ENCODE measurements at places on chromosomes 2 and 18. TPM values are rescaled to one million over a fixed set of nuclear protein-coding genes. Genes with fewer than 3 reads are reported as not detected.

GRCh38 chr2:191929288-191929687 lies 82.4 kb upstream of the CAVIN2 start:
- H3K27ac ChIP-seq = no peak overlapping the region
- peaks cover 7% of the 10 kb centered on the region for H3K4me1 ChIP-seq
- no peaks in the 10 kb centered on the region for H3K27me3 ChIP-seq
- DNase-seq = no peak
- H3K4me3 ChIP-seq = no peak overlapping the region
- H3K36me3 ChIP-seq = no peaks in the 10 kb centered on the region

- peaks cover 4% of the 10 kb centered on the region for H3K4me1 ChIP-seq
- H3K27ac ChIP-seq = no peak overlapping the region
- no peaks in the 10 kb centered on the region for H3K36me3 ChIP-seq
- no peak overlapping the region for H3K4me3 ChIP-seq
- no peaks in the 10 kb centered on the region for H3K27me3 ChIP-seq
Observed at GRCh38 chr18:56889621-56890020, 238.5 kb downstream of the WDR7 start.

DNA sequence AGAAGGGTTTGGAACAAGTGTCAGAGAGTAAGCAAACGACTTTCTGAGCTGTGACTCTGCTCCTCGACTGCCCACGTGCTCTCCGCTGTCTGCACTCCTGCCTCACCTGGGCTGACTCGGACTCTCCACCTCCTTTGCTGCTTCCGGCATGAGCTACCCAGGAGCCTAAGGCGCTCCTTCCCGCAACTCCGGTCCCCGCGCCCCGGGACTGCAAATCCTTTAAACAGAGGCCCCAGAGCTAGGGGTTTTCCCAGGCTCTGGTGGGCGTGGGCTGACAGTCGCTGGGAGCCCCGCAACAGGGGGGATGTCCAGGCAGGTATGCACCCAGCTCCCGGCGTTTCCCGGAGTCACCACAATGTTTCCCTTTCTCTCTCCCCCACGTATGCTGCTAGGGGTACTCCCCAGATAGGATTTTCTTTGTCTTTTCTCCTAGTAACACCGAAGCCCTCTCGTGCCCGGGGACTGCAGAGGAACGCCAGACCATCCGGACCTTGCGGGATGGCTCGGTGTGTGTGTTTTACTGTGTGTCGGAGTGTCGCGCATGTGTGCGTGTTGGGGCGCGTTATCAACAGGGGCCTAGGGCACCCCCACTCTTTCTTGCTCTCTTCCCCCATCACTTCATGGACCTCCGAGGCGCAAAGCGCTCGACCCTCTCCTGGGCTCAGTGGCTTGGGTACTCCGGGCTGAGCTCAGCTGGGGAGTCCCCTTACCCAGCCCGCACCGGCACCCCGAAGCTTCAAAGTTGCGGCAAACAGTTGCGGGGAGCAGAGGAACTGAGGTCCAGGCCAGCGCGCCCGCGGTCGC lies 691 bp upstream of the THSD7B start:
- DNase-seq = peak; percentile 79
- no peak overlapping the region for H3K27ac ChIP-seq
- H3K27me3 ChIP-seq = peaks cover 25% of the 10 kb centered on the region
- H3K4me1 ChIP-seq = peaks cover 3% of the 10 kb centered on the region
- H3K4me3 ChIP-seq = peak overlapping the region; percentile 95

DNA sequence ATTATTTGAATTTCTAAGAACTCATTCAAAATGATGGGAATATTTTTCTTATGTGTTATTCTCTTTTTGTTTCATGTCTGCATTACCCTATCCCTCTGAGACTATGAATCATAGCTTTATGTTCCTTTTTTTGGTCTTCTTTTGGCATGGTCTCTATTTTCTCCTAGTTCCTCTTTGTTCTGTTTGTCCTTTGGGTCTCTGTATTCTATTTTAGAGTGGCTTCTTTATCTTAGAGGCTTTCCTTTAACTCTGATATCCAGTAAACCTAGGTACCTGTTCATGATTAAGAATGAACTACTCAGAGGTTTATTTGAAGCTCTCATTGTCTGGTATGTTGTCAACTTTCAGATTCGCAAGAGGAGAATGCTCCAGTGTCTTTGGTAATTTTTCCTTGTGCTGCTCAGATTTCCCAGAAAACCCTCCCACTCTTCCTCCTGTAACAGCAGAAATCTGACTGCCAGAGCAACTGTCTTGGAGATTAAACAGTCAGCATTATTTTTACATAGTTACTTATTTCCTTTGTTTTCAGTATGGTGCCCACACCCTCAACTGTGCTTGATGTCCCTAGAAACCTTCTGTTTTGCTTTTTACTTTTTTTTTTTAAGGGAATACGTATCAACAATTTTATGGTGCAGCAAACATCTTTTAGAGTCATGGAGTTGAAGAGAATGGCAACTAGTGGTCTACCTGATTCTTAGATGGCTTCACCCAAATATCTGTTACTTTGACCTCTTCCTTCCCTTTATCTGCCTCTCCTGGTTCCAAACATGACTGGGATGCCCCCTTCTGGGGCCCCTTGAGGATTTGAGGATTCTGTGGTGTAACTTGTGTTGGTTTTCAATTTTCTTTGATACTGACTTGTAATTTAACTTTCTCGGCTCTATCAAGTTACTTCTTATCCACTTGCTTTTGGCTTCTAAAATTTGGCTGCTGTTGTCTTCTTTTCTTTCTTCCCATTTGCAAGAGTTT lies 92.0 kb downstream of the DPP10 start:
- H3K36me3 ChIP-seq = no peaks in the 10 kb centered on the region
- DNase-seq = no peak
- H3K27ac ChIP-seq = no peak overlapping the region
- H3K4me1 ChIP-seq = no peaks in the 10 kb centered on the region
- no peaks in the 10 kb centered on the region for H3K27me3 ChIP-seq
- no peak overlapping the region for H3K4me3 ChIP-seq

- no peaks in the 10 kb centered on the region for H3K27me3 ChIP-seq
- H3K4me3 ChIP-seq = no peak overlapping the region
- no peaks in the 10 kb centered on the region for H3K4me1 ChIP-seq
- H3K36me3 ChIP-seq = peaks cover 81% of the 10 kb centered on the region
- no peak for DNase-seq
Observed at GRCh38 chr2:1170241-1170640, 219.6 kb downstream of the SNTG2 start.

DNA sequence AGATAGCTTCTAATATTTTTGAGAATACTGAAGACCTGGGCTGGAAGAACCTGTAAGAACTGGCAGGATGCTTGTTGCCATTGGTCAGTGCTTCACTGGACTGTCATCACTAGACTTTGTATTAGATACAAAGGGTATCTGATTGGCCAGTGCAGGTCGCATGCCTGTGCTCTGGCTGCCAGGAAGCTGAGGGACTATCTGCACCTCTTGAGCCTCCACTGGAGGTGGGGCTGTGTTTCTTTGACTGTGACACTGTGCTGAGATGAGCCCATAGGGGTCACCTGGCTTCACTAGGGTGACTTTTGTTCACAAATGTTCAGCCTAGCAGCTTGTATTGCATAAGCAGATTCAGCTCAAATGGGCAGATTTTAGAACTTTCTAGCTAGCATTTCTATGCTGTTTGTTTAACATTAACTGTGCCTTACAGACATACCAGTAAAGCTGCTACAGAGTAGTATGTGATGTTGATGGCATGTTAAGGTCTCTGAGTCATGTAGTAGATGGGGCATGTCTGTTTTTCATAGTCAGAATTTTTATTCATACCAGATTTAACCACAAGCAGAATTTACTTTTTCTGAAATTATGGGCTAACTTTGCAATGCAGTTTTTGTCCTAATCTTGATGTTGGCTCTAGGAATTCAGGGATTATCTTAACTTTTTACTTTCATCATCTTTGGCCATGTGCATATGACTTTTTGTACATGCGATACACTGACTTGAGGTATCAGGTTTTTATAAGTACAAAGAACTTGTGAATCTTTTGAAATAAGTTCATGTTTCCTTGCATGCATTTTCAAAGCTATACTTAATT lies 56.1 kb downstream of the RHBDD1 start:
- H3K27me3 ChIP-seq = no peaks in the 10 kb centered on the region
- peaks cover under 1% of the 10 kb centered on the region for H3K36me3 ChIP-seq
- no peak overlapping the region for H3K4me3 ChIP-seq
- DNase-seq = no peak
- no peaks in the 10 kb centered on the region for H3K4me1 ChIP-seq
- H3K27ac ChIP-seq = no peak overlapping the region

GRCh38 chr2:129253461-129253812 lies 726.0 kb upstream of the RAB6C start:
- H3K27me3 ChIP-seq = no peaks in the 10 kb centered on the region
- H3K4me1 ChIP-seq = no peaks in the 10 kb centered on the region
- DNase-seq = peak; percentile 61
- H3K4me3 ChIP-seq = no peak overlapping the region
- H3K36me3 ChIP-seq = no peaks in the 10 kb centered on the region

- H3K36me3 ChIP-seq = no peaks in the 10 kb centered on the region
- no peaks in the 10 kb centered on the region for H3K27me3 ChIP-seq
- H3K27ac ChIP-seq = no peak overlapping the region
- no peak overlapping the region for H3K4me3 ChIP-seq
- no peak for DNase-seq
Observed at GRCh38 chr2:121872651-121873050, 117.2 kb downstream of the TSN start.

- H3K36me3 ChIP-seq = no peaks in the 10 kb centered on the region
- no peak overlapping the region for H3K4me3 ChIP-seq
- no peak overlapping the region for H3K27ac ChIP-seq
- no peak for DNase-seq
- peaks cover 8% of the 10 kb centered on the region for H3K27me3 ChIP-seq
Observed at GRCh38 chr2:232879618-232880494, 9.8 kb downstream of the SNORC start.

- H3K4me1 ChIP-seq = no peaks in the 10 kb centered on the region
- H3K27ac ChIP-seq = no peak overlapping the region
- H3K27me3 ChIP-seq = no peaks in the 10 kb centered on the region
- DNase-seq = no peak
- no peak overlapping the region for H3K4me3 ChIP-seq
- H3K36me3 ChIP-seq = no peaks in the 10 kb centered on the region
Observed at GRCh38 chr2:126849486-126849885, 49.2 kb upstream of the TEX51 start.

DNA sequence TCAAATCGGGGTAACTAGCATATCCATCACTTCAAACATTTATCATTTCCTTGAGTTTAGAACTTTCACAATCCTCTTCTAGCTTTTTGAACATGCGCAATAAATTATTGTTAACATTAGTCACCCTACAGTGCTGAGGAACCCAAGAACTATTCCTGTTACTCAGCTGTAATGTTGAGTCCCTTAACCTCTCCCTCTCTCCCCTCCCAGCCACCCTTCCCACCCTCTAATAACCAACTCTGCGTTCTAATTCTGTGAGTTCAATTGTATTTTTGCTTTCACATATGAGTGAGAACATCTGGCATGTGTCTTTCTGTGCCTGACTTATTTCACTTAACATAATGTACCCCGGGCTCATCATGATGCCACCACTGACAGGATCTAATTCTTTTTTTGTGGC lies 78.6 kb upstream of the RANBP2 start:
- H3K36me3 ChIP-seq = peaks cover 13% of the 10 kb centered on the region
- H3K27me3 ChIP-seq = no peaks in the 10 kb centered on the region
- H3K4me1 ChIP-seq = no peaks in the 10 kb centered on the region
- no peak overlapping the region for H3K27ac ChIP-seq

GRCh38 chr2:38130876-38131275 lies 54.9 kb upstream of the CYP1B1 start:
- no peak for DNase-seq
- H3K4me3 ChIP-seq = no peak overlapping the region
- no peak overlapping the region for H3K27ac ChIP-seq

DNA sequence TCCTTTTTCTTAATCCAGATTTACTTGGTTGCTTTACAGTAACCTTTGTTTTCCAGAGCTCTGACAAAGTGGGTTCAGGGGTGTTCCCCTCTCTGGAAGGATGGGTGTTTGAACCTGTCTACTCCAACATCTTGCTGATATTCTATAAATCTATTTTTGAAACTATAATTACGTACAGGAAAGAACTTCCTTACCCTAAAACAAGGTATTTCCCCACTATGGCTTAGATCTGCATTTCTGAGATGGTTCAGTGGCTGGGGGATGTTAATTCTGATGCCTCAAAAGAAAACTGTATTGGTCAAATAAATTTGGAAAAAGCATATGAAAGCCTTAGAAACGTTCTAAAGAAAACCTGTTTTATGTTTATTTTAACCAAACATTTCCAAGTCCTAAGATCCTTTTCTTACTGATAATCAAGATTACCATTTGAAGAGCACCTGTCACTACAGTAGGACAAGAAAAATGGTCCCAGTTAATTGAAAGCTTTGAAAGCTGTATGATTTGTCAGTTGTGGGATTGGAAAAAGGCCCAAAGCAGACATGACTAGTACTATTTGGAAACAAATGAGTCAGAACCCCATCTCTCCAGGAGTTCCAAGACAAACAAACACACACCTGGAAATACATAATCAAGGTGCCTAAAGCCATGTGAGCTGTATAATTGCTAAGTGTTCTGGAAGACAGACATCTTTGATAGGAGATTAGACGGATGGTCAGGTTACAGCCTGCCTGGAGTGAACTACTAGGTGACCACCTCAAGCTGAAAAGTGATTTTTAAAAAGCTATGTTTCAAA lies 57.5 kb downstream of the KDM3A start:
- H3K36me3 ChIP-seq = peaks cover 99% of the 10 kb centered on the region
- no peak overlapping the region for H3K4me3 ChIP-seq
- no peaks in the 10 kb centered on the region for H3K4me1 ChIP-seq
- no peaks in the 10 kb centered on the region for H3K27me3 ChIP-seq

DNA sequence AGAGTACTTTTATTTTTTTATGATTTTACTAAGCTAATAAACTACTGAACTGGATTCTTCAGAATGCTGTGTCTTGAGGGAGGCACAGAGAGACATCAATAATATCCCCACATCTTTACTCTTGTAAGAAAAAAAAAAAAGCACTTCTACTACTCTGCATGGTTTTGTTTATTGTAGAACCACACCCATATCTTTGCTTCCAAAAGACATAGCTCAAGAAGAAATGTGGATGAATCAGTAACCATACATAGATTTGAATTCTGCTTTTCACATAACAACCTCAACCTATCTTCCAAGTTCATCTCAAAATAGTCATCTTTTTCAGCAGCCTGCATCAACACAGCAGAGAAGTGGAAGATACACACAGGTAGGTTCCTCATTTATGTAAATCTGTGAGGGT lies 12.2 kb upstream of the COL5A2 start:
- DNase-seq = no peak
- H3K27ac ChIP-seq = no peak overlapping the region
- H3K36me3 ChIP-seq = no peaks in the 10 kb centered on the region
- H3K27me3 ChIP-seq = no peaks in the 10 kb centered on the region

DNA sequence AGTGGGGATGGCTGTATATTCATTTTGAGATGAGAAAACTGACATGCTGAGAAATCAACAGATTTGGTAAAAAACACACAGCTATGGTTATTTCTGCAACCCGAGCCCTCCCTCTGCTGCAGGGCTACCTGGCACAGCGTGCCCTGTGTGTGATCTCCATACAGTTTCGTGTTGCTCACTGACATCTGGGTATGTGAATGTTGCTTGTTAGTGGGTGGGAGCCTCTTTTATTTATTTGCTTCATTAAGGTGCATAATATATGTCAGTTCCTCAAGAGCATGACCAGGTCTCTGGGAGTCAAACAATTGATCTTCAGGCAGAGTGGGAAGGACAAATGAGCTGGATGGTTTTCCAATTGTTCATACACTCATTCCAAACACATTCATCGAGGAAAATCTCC lies 139.1 kb upstream of the FHL2 start:
- no peak overlapping the region for H3K4me3 ChIP-seq
- no peak for DNase-seq
- H3K36me3 ChIP-seq = no peaks in the 10 kb centered on the region
- no peak overlapping the region for H3K27ac ChIP-seq
- H3K27me3 ChIP-seq = no peaks in the 10 kb centered on the region

NYAP2 gene
- total RNA-seq = not detected

HOXD8 gene
- not detected for total RNA-seq

MAB21L4 gene
- 0.15 TPM for total RNA-seq

SFTPB gene
- not detected for total RNA-seq

ZSWIM2 gene
- not detected for total RNA-seq
